Activated CD8-positive, alpha-beta T cell treated with anti-CD3 and anti-CD28 coated beads, Interleukin-2, amount 10 ng/mL, durations not matched to agents 7 days and 5 days (primary cell): ENCODE measurements at places on chromosomes 1 and 21. TPM values are rescaled to one million over a fixed set of nuclear protein-coding genes. Genes with fewer than 3 reads are reported as not detected.

The RPTN gene
- not detected for total RNA-seq

GRCh38 chr1:15344800-15345704, 64.6 kb upstream of the EFHD2 start:
- no peak for DNase-seq

DNA sequence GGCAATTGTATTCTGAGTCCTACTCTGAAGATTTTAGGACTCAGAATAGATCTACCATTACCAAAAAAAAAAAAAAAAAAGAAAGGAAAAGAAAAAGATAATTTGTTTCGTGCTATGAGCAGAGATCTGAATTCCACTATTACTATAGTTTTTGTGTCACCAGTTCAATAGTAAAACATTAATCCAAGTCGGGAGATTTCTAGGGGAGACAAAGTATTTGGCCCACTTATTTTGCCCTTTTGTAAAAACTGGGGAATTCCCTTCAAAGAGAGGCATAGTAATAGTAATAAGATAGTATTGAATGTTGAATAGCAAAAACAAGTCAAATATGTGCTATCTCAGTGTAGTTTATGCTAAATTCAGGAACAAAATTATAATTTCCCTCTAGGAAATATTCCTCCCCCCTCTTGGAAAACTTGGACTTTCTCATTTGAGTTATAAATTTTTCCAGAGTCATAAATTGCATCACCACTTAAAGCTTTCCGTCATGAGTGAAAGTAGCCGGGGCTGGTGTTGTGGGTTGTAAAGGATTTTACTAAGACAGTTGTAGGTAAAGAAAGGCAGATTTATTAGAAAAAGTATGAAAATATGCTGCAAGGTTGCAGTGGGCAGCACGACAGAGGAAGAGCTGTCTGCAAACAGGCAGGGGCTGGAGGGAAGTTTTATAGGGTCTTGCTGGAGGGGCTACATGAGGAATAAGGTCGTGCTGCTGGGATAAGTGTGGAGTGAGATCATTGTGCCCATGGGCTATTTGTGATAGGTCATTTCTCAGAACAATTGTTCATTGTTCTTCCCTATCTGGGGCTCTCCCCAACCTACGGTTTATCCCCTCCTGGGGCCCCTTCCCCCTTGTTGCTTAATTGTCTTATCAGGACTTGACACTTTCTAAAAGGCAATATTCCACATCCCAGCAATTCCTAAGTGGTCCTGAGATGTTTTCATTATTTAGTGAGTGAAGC, 1009.9 kb downstream of the PLA2G4A start:
- DNase-seq: no peak

GRCh38 chr1:226736001-226736907, 2.8 kb downstream of the ITPKB start:
- no peak for DNase-seq

- DNase-seq: no peak
These were observed 3.1 kb downstream of the PANK4 start for GRCh38 chr1:2523191-2523890.

GRCh38 chr1:234460652-234461051, 18.3 kb downstream of the TARBP1 start:
- no peak for DNase-seq

GRCh38 chr1:67831850-67832513, 1.3 kb downstream of the GNG12 start:
- DNase-seq: no peak
